ENCODE measurements at places on chromosomes 3 and 15. TPM values are rescaled to one million over a fixed set of nuclear protein-coding genes. Genes with fewer than 3 reads are reported as not detected.

CD86 gene
- total RNA-seq = 0.43 TPM

PAQR5 gene
- not detected for total RNA-seq

GRAMD1C gene
- total RNA-seq = 0.29 TPM

VWA5B2 gene
- total RNA-seq = not detected

ALDH1A2 gene
- total RNA-seq = 0.47 TPM

GXYLT2 gene
- total RNA-seq = 0.11 TPM

GNB4 gene
- total RNA-seq = 1.3 TPM

ADPRH gene
- 5.9 TPM for total RNA-seq

GABRB3 gene
- total RNA-seq = 0.16 TPM

WDR93 gene
- not detected for total RNA-seq

MED12L gene
- total RNA-seq = 2.9 TPM

Measured in activated CD8-positive, alpha-beta T cell treated with anti-CD3 and anti-CD28 coated beads for 36 hours (primary cell).